ENCODE measurements at places on chromosomes 2 and 18.

- H3K36me3 ChIP-seq = no peaks in the 10 kb centered on the region
- H3K4me3 ChIP-seq = no peak overlapping the region
- no peaks in the 10 kb centered on the region for H3K27me3 ChIP-seq
- no peaks in the 10 kb centered on the region for H3K4me1 ChIP-seq
- no peak for DNase-seq
Observed at GRCh38 chr18:21452796-21453510, 147.6 kb downstream of the ESCO1 start.

DNA sequence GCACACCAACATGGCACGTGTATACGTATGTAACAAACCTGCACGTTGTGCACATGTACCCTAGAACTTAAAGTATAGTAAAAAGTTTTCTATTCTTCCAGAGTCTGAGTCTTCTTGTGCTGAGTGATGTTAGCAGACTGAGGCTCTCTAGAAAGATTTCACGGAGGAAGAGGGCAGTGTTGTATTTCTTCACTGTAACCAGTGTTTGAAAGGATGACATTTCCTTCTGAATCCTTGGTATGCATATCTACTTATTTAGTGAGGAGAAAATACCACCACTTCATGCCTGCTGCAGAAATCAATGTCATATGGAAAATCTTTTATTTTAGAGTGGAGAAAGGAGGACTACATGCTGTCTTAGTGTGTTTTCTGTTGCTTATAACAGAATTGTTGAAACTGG is 357.1 kb downstream of the CCDC85A start:
- H3K4me1 ChIP-seq = no peaks in the 10 kb centered on the region
- no peak overlapping the region for H3K27ac ChIP-seq
- H3K36me3 ChIP-seq = no peaks in the 10 kb centered on the region
- no peak overlapping the region for H3K4me3 ChIP-seq
- no peaks in the 10 kb centered on the region for H3K27me3 ChIP-seq

GRCh38 chr2:65386989-65387388 is 45.4 kb downstream of the SPRED2 start:
- DNase-seq = no peak
- H3K4me1 ChIP-seq = peaks cover 70% of the 10 kb centered on the region
- H3K36me3 ChIP-seq = no peaks in the 10 kb centered on the region
- H3K27me3 ChIP-seq = no peaks in the 10 kb centered on the region
- no peak overlapping the region for H3K27ac ChIP-seq
- no peak overlapping the region for H3K4me3 ChIP-seq

DNA sequence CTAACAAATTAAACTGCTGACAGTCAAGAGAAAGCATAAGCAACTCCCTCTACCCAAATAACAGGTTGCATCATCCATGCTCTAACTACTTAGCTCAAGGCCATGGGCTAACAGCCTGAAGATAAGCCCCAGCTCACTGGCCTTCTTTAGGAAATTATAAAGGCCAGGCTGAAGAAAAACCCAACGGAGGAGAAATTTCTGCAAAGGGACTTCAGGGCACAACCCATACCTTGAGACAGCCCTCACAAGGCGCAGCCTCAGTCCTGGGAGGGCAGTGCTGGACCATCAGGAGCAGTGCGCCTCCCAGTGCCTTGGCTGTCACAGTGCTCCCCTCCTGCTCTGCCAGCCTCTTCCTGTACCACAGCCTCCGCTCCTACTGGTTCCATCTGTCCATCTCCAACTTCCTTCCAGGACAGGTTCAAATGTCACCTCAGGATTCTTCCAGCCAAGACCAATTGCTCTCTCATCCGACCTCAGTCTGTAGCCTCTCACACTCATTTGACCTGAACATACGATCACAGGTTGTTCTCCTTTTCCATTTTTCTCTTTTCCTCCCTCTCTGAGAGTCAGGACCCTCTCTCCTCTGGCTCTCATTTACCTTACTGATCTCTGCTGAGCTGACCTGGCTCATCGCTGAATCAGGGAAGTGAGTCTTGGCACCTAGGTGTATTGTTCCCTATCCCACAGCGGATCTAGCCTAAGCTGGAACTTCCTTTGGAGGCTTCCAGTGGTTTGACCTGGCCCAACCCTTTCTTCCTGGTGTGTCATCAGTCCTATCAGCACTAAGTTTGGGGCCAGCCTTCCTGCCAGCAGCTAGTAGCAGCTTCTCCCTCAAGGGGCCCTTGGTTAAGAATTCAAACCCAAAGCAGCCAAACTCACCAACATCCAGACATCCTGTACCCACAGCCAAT is 1.9 kb downstream of the MCFD2 start:
- peaks cover 32% of the 10 kb centered on the region for H3K36me3 ChIP-seq
- H3K27me3 ChIP-seq = no peaks in the 10 kb centered on the region
- H3K4me1 ChIP-seq = peaks cover 38% of the 10 kb centered on the region
- H3K27ac ChIP-seq = no peak overlapping the region

DNA sequence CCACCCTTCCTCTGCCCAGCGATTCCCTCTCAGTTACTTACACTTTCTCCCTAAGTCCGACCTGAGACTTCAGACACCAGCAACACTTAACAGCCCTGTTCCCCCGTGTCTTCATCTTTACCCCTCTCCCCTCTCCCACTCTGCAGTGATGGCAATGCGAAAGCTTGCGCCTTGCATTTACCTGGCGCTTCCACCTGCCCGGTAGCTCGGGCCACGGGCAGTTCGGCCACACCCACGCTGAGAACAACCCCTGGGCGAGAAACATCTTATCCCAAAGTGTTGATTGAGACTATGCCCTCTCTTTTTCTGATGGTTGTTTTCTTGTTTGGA is 558 bp downstream of the DNAJC10 start:
- peaks cover 8% of the 10 kb centered on the region for H3K36me3 ChIP-seq
- H3K4me3 ChIP-seq = peak overlapping the region; percentile 92
- H3K4me1 ChIP-seq = peaks cover 31% of the 10 kb centered on the region
- no peak for DNase-seq

DNA sequence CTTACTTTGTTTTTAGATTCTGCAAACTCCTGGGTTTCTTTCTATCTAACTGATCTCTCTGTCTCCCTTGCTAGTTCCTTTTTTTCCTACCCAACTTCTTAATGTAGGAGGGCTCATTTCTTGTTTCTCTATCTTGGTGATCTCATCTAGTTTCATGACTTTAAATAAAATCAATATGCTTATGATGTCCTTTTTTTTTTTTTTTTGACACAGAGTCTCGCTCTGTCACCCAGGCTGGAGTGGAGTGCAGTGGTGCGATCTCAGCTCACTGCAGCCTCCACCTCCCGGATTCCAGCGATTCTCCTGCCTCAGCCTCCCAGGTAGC is 42.2 kb upstream of the IL1RL1 start:
- no peak overlapping the region for H3K4me3 ChIP-seq
- H3K36me3 ChIP-seq = no peaks in the 10 kb centered on the region
- DNase-seq = no peak
- H3K27ac ChIP-seq = no peak overlapping the region
- H3K4me1 ChIP-seq = peaks cover 22% of the 10 kb centered on the region
- peaks cover 6% of the 10 kb centered on the region for H3K27me3 ChIP-seq

All from lower lobe of right lung (tissue), 2 donors.